AG09309 (cell line): ENCODE measurements at places on chromosomes 6 and 20.

DNA sequence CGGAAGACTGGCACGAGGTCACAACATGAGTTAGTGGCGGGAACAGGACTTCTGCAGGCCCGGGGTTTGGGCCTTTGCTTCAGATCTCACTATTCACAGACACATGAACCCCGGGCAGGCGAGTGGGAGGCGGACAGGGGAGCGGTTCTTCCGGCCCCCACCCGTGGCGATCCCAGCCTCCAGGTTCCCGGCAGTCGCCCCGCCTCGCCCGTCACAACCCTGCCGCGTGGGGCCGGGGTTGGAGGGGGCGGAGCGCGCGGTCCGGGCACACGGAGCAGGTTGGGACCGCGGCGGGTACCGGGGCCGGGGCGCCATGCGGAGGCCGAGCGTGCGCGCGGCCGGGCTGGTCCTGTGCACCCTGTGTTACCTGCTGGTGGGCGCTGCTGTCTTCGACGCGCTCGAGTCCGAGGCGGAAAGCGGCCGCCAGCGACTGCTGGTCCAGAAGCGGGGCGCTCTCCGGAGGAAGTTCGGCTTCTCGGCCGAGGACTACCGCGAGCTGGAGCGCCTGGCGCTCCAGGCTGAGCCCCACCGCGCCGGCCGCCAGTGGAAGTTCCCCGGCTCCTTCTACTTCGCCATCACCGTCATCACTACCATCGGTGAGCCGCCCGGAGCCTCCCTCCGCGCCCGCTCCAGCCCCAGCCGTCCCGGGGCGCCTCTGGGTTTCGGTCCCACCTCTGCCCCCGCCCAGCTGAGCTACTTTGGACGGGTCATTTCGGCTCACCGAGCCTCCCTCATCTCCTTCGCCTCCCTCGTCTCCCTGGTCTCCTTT lies at the start of gene KCNK15:
TSS of gene KCNK15 (plus strand) at position 268 of the 769 bp plus-strand sequence. CDS start at position 314, 46 bp downstream.
- no peak for DNase-seq

GRCh38 chr20:53738945-53739798 lies 145.5 kb upstream of the ZNF217 start:
- no peak for DNase-seq

DNA sequence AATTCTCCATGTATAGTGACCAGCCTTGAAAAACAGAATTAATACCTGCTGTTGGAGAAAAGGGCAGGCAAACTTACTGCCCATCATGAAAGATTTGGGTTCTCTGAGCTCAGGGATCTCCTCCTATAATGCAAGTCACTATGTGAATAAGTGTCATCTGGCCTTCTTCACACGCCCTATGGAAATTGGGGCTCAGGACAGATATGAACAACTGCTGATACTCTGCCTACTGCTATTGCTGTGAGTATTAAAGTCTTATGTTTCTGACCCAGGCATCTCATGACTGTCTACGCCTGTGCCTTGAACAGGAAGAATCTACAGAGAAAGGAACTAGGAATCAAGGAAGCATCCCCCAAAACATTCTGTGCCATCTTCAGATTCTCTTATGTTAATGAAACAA lies 226.1 kb downstream of the SOD2 start:
- no peak for DNase-seq

GRCh38 chr6:89711801-89712200 lies 73.3 kb upstream of the LYRM2 start:
- DNase-seq = no peak

DNA sequence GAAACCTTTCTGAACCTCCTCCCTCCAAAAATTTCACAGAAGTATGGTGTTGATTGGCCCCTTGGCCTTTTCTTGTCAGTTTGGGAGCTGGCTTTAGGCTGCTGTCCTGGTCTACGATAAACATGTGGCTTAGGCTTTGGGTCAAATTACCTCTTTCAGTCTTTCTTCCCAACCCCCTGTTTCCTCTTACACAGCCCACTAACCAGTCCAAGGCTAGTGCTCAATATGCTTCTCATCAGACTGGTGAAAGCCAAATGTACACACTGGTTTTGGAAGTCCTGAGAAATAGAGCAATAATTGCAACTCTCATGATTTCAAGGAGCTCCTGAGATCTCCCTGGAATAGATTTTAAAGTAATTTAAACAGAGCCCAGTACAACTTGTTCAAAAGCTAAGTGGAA lies 933.7 kb upstream of the GJE1 start:
- DNase-seq = no peak

GRCh38 chr6:69146385-69146784 lies 511.3 kb downstream of the ADGRB3 start:
- no peak for DNase-seq

GRCh38 chr6:83609248-83609647 lies 96.9 kb downstream of the PRSS35 start:
- no peak for DNase-seq

- no peak for DNase-seq
These were observed 96.8 kb downstream of the HIVEP2 start for GRCh38 chr6:142848156-142848555.

GRCh38 chr6:161889324-161889723 lies 615.5 kb upstream of the AGPAT4 start:
- DNase-seq = no peak

DNA sequence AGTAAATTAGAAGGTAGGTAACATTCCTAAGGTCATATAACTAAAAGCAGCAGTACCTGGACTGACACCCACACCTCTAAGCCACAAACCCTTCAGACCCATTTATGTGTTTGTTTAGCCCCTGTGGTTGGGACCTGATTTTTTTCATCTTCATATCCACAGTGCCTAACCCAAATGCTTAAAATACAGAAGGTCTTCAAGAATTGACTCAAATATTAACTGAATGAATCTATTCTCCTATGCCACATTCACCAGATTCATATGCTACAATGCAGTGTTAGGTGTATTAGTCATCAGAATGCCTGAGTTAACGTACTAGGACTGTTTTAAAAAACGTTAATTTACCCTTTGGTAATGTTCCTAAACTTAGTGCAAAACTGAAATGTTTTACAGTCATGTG lies 124.8 kb downstream of the AHI1 start:
- no peak for DNase-seq

GRCh38 chr6:34022250-34022872 lies 123.5 kb downstream of the GRM4 start:
- no peak for DNase-seq

- DNase-seq = no peak
These were observed 171.0 kb upstream of the CCN2 start for GRCh38 chr6:132122176-132122575.

DNA sequence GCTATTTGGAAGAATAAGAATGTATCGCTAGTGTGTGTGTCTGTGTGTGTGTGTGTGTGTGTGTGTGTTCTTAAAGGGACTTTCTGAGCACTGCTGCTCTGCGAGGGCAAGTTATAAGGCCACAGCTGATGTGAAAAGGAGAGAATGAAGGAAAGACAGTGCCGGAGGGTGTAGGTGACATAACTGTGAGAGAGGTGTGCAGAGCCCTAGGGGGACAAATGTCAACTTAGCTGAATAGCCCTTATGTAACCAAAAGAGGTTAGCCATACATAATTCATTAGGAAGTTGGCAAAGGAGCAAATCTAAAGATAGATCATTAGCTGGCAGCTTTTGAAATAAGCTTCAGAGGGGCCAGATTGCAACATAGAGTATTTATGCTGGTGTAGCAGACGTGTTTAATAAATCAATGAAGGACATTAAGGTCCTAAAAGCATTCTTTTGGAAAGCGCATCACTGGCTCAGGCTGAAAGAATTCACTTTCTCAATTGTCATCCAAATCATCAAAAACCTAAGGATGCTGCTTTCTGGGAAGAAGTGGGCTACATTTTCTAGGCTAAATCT lies 81.0 kb downstream of the NDUFAF5 start:
- DNase-seq = peak; percentile 35

- DNase-seq = peak; percentile 41
These were observed 43.8 kb upstream of the DYNLRB1 start for GRCh38 chr20:34472246-34472925.

- no peak for DNase-seq
These were observed 445.6 kb upstream of the SOX4 start for GRCh38 chr6:21147995-21148394.

- DNase-seq = no peak
These were observed 270.5 kb upstream of the PLN start for GRCh38 chr6:118277631-118278030.

DNA sequence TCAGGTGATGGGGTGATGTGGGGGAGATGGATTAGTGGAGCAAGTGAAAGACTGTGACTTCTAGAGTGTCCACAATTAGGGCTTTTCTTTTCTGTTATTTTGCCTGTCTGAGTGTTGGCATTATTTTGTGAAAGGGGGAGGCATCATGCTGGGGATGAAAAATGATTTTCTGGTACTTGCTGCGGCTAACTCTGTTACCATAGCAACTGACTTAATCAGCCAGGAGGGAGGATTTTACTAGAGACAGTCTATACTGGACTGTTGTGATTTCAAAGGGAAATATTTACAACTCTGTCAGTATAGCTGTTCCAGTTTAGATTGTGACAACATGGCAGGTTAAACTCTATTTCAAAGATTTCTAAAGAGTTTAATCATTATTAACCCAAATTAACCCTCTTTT lies 30.4 kb upstream of the MRAP2 start:
- no peak for DNase-seq

DNA sequence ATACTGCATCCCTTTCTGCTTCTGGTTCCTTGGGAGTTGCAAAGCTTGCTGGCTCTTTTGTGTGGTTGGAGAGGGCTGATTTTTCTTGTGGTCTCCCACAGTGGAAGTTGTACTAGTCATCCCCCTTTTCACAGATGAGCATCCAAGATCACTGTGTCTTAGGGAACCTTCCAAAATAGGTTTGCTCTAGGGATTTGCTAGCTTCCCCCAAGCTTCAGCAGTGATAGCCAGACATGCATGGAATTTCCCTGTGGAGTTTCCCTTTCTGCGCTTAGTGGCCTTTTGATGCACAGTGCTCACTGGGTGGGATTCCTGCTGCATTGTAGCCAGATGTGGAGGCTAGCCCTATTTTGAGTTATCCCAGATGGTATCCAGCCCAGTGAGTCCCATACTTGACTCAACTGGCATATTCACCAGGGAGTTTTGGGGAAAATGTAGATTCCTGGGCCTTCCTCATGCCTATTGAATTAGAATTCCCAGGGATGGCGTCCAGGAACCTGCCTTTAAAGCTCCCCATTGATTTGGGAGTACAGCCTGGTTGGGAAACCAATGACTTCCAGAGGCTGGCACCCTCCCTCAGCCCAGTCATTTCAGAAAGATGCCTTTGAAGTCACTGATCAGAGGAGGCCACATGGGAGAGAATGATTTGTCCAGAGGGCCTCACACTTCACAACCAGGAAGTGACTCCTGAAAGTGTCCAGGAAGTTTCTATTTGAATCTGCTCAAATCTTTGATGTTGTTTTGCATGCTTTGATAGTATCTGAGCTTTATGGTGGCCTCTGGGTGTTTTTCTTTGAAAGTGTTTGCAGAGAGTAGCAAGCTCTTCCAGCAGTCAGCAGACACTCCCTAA lies 25.9 kb downstream of the PPARD start:
- no peak for DNase-seq

GRCh38 chr6:42637681-42638080 lies 73.9 kb downstream of the UBR2 start:
- no peak for DNase-seq

- no peak for DNase-seq
These were observed 37.6 kb downstream of the ZMYND8 start for GRCh38 chr20:47318586-47319516.

DNA sequence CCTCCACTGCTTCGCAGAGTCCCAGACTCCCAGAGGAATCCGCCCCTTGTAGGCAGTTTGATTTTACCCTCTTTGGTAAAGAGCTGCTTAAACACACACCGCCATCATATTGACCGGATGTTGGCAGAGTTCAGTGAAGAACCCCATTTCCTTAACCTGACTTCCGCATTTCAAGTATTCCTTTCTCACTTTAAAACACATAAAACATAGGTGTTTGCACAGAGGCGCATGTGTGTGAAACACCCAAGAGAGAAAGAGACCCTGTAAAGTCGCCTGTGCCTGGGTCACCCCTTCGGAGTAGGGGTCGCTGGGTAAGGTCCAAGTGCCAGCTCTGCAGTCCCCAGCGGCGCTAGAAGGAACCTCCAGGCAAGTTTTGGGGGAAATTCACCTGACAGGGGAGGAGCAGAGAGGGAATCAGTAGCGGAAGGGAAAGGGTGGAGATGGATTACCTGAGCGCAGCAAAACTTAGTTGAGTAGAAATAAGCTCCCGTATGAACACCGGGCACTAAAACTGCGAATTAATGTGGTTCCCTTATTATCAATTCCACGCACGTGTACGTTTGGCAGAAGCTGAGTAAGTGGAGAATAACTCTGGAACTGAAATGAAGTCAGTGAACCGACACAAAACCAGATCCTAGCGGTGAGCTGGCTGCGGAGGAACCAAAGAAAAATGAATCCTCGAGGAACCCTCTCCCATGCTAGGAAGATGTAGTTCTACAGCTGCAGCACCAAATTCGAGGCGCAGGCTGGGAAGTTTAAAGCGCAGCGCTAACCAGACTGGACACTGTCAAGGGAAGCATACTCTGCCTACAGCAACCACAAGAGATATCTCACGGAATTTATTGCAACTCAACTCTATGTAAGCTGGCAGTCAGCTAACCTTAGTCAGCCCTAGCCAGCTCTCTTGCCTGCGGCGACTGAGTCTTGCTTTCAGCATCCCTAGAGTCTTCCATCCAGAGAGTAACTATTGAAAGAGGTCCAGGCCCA lies 3.5 kb upstream of the HTR1B start:
- DNase-seq = no peak

GRCh38 chr6:46410334-46410953 lies 80.8 kb downstream of the RCAN2 start:
- peak; percentile 32 for DNase-seq

GRCh38 chr6:101803136-101803535 lies 409.6 kb downstream of the GRIK2 start:
- DNase-seq = no peak

GRCh38 chr6:16338577-16339264 lies 100.3 kb downstream of the GMPR start:
- peak; percentile 99 for DNase-seq

GRCh38 chr6:163695414-163695864 lies 280.9 kb downstream of the QKI start:
- no peak for DNase-seq

GRCh38 chr20:44601801-44602204 lies 19.4 kb downstream of the PKIG start:
- peak; percentile 44 for DNase-seq

DNA sequence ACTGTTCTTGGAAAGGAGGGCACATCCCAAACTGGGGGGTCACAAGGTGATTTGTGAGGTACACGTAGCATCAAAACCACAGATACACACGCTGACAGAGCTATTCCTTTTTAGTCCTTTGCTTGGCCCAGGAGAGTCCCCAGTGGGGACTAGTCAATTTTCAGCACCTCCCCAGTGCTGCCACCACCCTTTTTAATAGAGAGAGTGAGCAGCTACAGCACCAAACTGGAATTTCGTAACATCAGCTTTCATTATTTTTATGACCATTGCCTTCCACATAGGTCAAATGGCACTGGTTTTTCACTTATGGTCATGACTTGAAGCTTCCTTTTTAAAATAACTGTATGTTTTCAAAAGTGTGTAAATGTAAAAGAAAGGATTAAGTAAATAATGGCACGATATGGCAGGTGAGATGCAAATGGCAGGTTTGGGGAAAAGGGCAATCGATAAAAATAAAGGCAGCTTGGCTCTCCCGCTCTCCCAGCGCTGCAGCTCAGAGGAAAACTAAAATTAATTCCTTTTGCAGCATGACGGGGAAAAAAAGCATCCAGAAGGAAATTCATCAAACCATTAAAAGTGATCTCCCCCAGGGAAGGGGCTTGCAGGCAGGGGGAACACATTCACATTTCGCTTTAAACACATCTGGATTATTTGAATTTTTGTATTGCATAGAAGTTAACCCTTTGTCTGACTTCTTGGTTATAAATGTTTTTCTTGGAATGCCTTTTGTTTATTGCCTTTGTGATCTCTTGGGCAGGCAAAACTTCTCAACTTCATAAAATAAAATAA lies 95.2 kb downstream of the ANKRD60 start:
- DNase-seq = no peak
